ENCODE measurements at places on chromosomes 5 and 9. TPM values are rescaled to one million over a fixed set of nuclear protein-coding genes. Genes with fewer than 3 reads are reported as not detected.

GRCh38 chr5:64603676-64604075 is 86.6 kb upstream of the SHISAL2B start:
- DNase-seq = no peak

DNA sequence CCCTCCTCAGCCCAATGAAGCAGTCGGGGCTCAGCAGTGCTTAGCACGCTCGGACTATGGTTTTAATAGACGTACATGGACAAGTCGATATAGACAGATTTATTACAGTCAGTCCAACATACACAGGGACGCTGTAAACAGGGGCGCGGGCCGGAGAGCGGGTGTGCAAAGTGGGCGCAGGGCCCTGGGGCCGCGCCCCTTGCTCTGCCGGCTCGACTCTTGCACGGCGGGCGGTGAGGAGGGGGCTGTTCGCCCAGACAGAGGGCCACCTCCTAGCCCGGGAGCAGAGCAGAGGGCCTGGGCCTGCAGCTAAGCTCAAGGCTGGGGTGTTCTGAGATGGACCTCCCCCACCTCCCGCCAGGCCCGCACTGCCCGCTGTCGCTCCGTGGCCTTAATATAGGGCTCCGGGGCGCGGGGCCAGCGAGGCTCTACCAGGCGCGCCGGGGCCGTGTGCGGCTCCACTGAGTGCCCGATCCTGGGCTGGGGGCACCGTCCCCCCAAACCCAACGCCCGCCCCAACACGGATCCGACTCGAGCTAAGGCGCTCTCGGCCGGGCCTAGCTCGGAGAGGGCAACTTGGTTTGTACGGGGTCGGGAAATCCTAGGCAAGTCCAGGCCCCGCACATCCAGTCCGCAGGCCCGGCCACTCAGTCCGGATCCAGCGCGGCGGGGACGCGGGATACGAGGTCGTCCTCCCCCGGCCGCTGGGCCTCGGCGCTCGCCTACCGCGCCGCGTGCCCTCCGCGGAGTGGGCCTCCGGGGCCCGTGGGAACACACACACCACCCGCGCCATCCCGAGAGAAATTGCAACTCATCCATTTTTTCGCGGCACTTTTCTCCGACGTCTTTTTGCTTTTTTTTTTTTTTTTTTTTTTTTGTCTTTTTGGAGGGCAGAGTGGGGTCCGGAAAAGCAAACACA is 6.1 kb downstream of the PITX1 start:
- DNase-seq = no peak

DNA sequence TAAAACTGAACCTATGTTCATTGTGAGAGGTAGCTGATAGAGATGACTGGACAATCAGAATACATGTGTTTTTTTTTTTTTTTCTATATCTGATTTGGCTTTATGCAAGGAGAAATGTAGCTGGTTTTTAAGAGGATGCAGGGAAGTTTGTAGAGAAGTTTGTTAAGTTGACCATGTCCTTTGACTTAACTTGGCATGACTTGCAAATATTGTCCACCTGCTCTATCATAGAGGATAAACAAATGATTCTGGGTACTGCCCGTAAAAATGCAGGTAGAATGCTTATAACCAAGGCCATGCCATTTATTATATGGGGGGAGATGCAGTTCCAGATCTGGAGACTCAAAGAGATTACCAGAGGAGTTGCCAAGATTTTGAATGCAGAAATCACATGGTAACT is 13.7 kb upstream of the NNT start:
- DNase-seq = no peak

GRCh38 chr5:64947031-64947430 is 178.3 kb downstream of the CWC27 start:
- peak; percentile 5 for DNase-seq

- no peak for DNase-seq
Measured at GRCh38 chr9:14243514-14244042, 70.4 kb downstream of the NFIB start.

DNA sequence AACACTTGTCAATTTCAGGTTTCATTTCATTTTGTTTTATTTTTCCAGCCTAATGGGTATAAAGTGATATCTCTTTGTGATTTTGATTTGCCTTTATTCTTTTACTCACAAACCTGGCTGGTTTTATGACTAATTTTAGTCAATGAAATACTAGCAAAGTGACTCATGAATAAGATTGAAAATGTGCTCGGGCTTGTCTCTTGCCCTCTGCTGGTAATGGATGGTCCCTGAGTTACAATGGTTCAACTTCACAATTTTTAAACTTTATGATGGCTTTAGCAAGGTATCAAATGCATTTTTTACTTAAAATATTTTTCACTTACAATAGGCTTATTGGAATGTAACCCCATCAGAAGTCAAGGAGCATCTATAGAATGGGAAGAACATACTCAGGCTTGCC is 431.4 kb upstream of the CCNG1 start:
- DNase-seq = no peak

GRCh38 chr9:5684101-5684500 is 55.2 kb downstream of the RIC1 start:
- DNase-seq = no peak

DNA sequence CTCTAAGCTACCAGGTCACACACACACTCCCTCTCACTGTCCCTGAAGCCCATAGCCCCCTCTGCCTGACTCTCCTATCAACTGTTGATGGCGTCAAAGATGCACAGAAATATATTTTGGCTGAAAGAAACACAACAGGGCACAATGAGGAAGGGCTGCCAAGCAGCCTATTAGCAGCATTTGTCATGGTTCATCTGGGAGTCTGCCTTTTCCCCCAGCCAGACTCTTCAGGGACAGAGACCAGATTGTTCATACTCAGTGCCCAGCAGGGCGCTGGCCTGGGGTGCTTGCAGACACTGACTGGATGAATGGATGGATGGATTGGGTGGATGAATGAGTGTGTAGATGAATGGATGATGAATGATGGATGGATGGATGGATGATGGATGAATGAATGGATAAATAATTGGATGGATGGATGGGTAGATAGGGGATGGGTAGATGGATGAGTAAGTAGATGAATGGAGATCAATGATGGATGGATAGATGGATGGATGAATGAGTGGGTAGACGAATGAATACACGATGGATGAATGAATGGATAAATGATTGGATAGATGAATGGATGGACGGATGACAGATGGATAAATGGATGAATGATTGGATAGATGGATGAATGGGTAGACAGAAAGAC is 90.5 kb downstream of the ADAMTS2 start:
- no peak for DNase-seq

GRCh38 chr5:110019119-110019518 is 329.4 kb downstream of the MAN2A1 start:
- no peak for DNase-seq

- no peak for DNase-seq
Measured at GRCh38 chr5:150124111-150124557, 31.5 kb downstream of the PDGFRB start.

DNA sequence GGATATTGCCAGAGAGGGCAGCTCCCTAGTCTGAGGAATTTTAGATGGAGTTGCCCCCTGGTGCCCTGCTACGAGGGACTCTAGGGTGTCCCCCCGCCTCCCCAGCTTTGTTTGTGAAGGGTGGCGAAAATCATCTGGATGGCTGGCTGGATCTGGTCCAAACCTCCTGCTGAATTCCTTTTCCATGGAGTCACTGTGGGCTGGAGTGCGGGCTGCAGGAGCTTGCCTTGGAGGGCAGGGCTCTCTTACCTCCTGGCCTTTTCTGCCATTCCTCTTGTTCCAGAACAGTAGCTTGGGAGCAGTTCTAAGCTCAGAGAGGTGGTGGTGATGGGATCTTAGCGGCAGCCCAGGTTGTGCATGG is 2.1 kb downstream of the SYNPO start:
- peak; percentile 93 for DNase-seq

DNA sequence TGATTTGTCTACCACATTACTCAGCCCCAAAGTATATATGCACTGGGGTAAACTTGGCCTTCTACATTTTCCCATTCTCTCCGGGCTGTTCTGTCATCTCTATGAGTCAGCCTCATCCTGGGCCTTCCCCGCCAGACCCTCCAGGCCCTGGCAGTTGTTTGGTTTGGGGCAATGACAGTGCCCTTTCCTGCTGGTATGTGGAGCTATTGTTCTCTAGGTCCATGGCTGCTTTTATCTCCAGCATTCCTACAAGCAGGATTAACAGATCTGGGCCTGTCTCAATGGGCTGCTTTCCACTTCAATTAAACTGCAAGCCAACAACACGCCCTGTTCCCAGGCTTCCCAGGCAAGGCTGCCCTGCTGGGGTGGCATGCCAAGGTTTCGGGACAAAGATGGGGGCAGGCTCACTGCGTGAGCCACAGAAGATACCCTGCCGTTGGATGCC is 136.4 kb downstream of the SLIT3 start:
- DNase-seq = peak; percentile 94

DNA sequence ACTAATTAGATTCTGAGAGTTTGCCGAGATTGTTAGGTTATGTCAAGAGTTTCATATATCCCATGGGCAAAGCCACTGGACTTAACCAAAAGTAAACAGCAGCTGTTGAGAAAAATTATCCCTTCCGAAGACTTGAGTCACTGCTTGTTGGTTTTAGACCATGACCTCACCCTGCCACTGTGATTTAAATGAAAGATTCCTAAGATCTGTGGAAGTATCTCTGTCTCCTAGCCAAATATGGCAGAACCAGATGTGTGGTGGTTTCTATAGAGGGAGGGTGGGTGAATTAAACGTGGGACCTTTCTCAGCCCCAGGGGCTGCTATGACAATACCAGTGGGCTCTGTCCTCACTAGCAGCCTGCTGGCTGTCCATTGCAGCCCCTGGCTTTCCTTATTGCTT is 19.3 kb downstream of the DMRT3 start:
- DNase-seq = peak; percentile 75

- DNase-seq = no peak
Measured at GRCh38 chr9:75041041-75041440, 12.9 kb upstream of the CARNMT1 start.

DNA sequence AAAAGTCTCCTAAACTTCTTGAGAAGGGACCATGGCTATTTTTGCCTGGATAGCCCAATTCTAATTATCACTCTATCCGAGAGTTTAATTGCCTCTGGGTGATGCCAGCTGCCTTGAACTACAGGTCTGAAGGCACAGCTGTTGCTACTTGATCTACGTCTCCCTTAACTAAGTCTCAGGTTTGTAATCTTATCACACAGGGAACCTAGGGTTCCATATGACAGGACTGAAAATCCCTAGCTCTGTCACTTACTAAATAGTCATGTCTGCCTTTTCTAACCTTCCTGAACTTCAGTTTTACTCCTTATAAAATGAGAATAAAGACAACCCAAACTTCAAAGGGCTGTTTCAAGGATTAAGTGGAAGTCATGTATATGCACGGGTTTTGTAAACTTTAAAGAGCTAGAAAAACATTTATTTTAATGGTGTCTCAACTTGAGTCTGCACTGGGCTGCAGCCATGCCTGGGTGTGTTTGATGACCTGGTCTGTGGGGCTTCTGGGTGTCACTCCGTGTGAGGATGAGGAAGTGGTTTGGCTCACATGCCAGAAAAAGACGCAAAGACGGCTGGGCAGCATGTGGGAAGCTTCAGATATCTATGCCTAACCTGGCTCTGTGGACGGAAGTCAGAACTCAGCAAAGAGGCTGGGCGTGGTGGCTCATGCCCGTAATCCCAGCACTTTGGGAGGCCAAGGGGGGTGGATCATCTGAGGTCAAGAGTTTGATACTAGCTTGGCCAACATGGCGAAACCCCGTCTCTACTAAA is 129.3 kb upstream of the SLC44A1 start:
- peak; percentile 90 for DNase-seq

GRCh38 chr9:117821954-117822353 is 117.8 kb downstream of the TLR4 start:
- DNase-seq = no peak

DNA sequence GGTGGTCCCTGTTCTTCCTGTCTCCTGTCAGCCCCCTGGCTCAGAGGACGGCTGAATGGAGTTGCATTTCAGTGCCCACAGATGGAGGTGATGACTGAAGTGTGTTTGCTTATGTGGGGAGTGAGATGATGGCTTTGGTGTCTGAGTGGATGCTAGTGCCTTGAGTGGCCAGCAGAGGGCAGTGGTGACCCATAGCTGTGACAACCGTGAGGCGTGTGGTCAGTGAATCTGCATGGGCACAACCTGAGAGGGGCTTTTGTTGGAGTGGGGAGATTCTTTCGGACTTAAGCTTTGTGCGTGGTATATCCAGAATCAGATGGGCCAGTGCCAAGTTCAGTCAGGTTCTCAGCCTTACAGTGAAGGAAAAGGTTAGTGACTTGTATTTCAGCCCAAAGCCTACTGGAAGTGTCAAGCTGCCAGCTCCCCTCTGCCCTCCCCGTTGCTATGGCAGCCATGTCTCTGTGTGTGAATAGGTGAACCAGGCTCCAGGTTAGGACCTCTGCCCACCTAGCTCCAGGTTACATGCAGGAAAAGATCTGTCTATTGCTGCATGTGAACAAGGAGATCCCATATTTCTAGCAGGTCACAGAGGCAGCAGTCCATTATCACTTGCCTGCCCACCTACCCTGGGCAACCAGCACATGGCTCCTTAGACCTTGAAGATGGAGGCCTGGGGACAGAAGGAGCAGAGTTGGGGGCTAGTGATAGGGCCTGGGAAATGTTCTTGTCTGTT is 14.7 kb upstream of the CXXC5 start:
- DNase-seq = peak; percentile 64

GRCh38 chr9:89375191-89375760 is 57.0 kb downstream of the SECISBP2 start:
- DNase-seq = no peak

- DNase-seq = no peak
Measured at GRCh38 chr5:14355391-14355790, 212.2 kb downstream of the TRIO start.

DNA sequence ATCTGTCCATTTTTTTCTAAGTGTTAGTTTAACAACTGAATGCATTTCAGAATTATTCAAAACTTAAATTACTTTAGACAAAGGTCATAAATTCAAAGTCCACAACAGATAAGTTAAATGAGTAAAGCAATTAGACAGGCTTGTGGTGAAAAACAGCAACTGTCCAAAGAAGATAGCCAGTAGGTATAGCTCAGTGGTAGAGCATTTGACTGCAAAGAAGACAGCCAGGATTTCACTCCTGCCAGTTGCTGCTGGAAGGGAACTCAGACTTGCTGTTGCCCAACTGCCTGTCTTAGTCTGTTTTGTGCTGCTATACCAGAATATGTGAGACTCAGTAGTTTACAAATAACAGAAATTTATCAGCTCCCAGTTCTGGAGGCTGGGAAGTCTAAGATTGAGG is 10.0 kb downstream of the FANCC start:
- DNase-seq = no peak

GRCh38 chr9:16623989-16624743 is 246.3 kb downstream of the BNC2 start:
- no peak for DNase-seq

- DNase-seq = no peak
Measured at GRCh38 chr5:169811680-169812079, 168.6 kb downstream of the INSYN2B start.

Gene ASTN2
- 4.0 TPM for total RNA-seq

Gene SCGB3A2
- total RNA-seq = not detected

Gene MARVELD2
- 2.5 TPM for total RNA-seq

Gene ACOT12
- total RNA-seq = not detected

Gene PCSK1
- 4.6 TPM for total RNA-seq

Gene RNF180
- under 0.01 TPM for total RNA-seq

Gene GMCL2
- total RNA-seq = not detected

Gene GAS1
- total RNA-seq = 0.60 TPM

Data from RPMI7951 (cell line).